ENCODE measurements at places on chromosomes 11 and 22.

GRCh38 chr22:26398741-26399153 is 30.3 kb upstream of the ASPHD2 start:
- no peaks in the 10 kb centered on the region for H3K36me3 ChIP-seq
- no peaks in the 10 kb centered on the region for H3K27me3 ChIP-seq
- DNase-seq: peak; percentile 60
- no peak overlapping the region for H3K27ac ChIP-seq

- H3K27me3 ChIP-seq: no peaks in the 10 kb centered on the region
- H3K4me1 ChIP-seq: peaks cover 24% of the 10 kb centered on the region
- H3K27ac ChIP-seq: no peak overlapping the region
- H3K4me3 ChIP-seq: no peak overlapping the region
- H3K36me3 ChIP-seq: no peaks in the 10 kb centered on the region
These were observed 44.6 kb downstream of the PRCP start for GRCh38 chr11:82855616-82856015.

GRCh38 chr11:11220786-11221185 is 132.3 kb downstream of the CSNK2A3 start:
- H3K27me3 ChIP-seq: no peaks in the 10 kb centered on the region

DNA sequence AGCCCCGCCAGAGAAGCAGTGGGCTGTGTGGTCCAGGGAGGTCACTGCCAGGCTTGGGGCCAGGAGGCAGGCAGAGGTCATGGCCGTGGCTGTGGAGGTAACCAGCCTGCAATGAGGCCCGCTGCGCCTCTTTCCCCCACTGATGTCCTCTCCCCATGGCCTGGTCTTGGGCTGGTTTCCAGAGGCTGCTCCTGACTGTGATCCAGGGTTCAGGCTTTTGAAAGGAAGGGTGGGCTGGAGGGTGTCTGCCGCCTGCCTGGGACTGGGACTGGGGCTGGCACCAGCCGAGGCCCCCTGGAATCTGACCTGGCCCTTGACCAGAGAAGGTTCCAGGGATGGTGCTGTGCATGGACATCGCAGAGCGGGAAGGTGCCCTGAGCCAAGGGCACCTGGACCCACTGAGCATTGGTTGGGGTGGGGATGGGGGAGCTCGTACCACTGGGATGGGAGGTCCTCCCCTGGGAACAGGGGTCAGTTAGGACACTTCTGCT is 59.6 kb upstream of the THY1 start:
- no peak overlapping the region for H3K27ac ChIP-seq
- no peaks in the 10 kb centered on the region for H3K36me3 ChIP-seq
- no peak overlapping the region for H3K4me3 ChIP-seq
- peaks cover 10% of the 10 kb centered on the region for H3K4me1 ChIP-seq
- peaks cover 40% of the 10 kb centered on the region for H3K27me3 ChIP-seq
- peak; percentile 60 for DNase-seq

DNA sequence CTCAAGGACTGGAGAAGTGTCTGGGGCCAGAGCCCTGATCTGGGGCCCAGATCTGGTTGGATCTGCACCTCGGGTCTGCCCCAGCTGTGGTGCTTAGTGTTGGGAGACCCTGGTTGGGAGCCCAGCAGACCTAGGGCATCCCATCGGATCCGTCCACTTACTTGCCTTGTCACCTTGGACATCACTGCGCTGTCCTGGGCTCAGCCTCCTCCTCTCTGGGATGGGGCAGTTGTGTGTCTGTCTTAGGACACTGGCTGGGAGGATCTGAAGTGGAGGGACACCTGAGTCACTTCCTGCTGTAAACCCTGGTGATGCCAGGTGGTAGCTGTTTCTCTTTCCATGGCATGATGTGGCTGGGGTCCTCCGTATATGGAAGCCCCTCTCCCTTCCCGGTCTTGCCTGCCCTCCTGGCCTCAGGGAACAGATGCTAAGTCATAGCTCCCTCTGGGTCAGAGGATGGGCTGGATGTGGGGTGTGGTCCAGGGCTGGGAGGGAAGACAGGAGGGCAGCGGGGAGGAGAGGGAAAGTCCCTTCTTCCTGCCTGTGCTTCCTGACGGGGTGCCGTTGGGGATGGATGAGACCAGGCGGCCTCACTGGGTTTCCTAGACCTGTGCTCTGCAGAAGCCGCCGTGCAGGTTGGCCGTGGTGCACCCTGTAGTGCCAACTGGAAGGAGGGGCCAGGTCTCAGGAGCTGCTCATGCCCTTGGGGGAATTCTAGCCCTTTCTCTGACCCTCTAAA is 12.1 kb upstream of the OMP start:
- no peak overlapping the region for H3K4me3 ChIP-seq
- H3K4me1 ChIP-seq: no peaks in the 10 kb centered on the region
- DNase-seq: no peak
- H3K27me3 ChIP-seq: no peaks in the 10 kb centered on the region

DNA sequence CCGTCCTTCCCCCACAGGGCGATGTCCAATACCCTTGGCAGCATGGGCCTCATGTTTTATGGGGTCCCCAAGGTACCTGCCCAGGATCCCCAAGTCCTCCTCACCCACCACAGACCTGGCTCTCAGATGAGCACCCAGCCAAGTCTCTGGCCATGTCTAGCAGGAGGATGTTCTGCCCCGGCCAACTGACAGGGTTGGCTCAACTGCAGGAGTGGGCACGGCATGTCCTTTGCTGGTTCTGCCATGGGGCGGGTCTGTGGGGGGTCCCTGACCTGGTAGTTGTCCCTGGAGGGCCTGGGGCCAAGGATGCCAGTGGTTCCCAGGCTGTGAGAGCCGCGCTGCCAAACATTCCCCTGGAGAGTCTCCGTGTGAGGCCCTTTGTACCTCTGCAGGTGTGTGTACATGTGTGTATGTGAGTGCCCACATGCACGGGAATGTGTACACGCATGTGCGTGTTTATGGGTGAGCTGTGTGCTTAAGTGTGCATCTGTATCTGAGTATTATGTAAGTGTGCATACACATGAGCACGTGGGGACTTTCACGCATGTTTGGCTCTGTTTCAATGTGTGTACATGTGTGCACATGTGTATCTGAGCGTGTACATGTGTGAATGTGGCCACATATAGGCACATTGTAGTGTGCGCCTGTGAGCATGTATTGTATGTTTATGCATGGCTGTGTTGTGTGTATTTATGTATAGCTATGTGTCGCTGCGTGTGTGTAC is 85.5 kb downstream of the KCNQ1 start:
- H3K4me1 ChIP-seq: peaks cover 5% of the 10 kb centered on the region
- H3K27me3 ChIP-seq: no peaks in the 10 kb centered on the region
- no peak overlapping the region for H3K4me3 ChIP-seq

- no peaks in the 10 kb centered on the region for H3K4me1 ChIP-seq
- no peak overlapping the region for H3K27ac ChIP-seq
- no peak overlapping the region for H3K4me3 ChIP-seq
These were observed 263.0 kb downstream of the OPCML start for GRCh38 chr11:133269267-133269666.

DNA sequence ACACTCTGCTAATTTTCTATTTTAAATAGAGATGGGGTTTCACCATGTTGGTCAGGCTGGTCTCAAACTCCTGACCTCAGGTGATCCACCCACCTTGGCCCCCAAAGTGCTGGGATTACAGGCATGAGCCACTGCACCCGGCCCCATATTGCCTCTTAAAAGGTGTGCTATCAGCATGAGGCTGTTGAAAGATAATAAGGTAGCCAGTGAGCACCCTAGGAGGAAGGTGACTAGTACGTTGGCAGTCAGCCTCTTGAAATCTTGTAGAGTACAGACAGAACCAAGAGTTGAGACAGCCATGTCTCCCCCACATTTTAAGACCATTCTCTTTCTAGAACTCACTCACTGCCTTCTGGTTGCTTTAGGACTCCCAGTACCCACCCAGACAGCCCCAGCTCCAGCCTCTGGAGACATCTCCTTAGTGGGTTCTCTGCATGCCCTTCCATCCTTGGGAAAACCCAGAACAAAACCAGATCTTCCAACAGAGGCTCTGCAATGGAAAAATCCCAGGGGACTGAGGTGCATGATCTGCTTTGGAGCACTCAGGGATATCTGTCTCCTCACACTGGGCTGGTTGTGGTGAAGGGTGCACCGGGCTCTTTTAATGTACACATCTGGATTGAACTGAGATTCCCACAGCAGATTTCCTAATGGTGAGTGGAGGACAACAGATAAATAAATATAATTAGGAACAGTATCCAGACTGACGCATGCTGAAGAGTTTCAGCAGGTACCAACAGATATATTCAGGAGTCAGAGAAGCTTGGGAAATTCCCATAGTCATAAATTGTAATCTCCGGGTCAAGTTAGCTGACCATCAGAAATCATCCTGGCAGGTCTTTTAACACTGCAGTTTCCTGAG is 49.4 kb downstream of the LRRC74B start:
- H3K27me3 ChIP-seq: peaks cover 19% of the 10 kb centered on the region
- H3K27ac ChIP-seq: no peak overlapping the region
- no peaks in the 10 kb centered on the region for H3K36me3 ChIP-seq

GRCh38 chr11:119319136-119319699 is 2.3 kb upstream of the MCAM start:
- peaks cover 17% of the 10 kb centered on the region for H3K36me3 ChIP-seq
- no peak for DNase-seq
- peak overlapping the region; percentile 99 for H3K27ac ChIP-seq
- H3K27me3 ChIP-seq: no peaks in the 10 kb centered on the region
- peak overlapping the region; percentile 97 for H3K4me3 ChIP-seq
